GM23248 (cell line): ENCODE measurements at places on chromosomes 2 and 18. TPM values are rescaled to one million over a fixed set of nuclear protein-coding genes. Genes with fewer than 3 reads are reported as not detected.

UBE2E3 gene
- total RNA-seq: 142 and 171 TPM in 2 replicates

ERMN gene
- not detected in 2 replicates for total RNA-seq

- no peak for DNase-seq
These were observed 162.7 kb downstream of the MYO3B start for GRCh38 chr2:170340693-170341068.

DNA sequence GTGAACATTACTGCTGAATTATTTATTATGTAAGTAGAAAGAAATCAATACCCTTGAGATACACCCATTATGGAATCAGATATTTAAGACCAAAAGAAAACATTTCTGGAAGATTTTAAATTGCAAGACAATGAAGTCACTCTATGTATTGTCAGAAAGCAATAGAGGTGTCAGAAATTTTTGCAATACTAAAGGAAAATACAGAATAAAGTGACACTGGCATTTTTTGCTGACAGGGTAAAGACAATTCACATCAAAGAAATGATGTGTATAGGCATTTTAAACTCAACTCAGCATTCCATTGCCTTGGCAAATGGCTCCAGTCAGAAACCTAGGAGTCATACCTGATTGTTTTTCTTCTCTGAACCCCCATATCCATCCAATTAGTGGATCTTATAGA, 191.0 kb upstream of the PID1 start:
- DNase-seq: no peak
